Uterus (tissue), 4 donors: ENCODE measurements at places on chromosomes 6 and 20. TPM values are rescaled to one million over a fixed set of nuclear protein-coding genes. Genes with fewer than 3 reads are reported as not detected.

DNA sequence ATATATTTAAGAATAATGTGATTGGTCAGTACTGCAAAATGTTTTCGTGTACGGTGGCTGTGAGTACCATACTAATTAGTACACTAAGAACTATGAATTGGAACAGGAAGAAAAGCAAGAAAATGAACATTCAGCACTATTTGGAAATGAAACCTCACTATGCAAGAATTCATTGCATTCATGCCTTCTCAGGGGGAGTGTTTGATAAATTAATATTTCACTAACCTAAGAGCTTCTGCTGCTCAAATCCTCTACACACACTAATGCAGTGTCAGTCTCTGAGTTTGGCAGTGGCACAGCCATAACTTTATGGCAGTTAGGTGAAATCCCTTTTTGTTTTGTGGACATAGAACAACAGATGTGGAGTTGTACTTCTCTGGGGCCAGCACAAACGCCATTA is 60.1 kb downstream of the SLC16A10 start:
- no peaks in the 10 kb centered on the region for H3K4me1 ChIP-seq
- H3K36me3 ChIP-seq = no peaks in the 10 kb centered on the region
- no peak for DNase-seq
- no peak overlapping the region for H3K4me3 ChIP-seq
- no peaks in the 10 kb centered on the region for H3K27me3 ChIP-seq

GRCh38 chr20:4025125-4025524 is 9.8 kb upstream of the RNF24 start:
- no peak overlapping the region for H3K4me3 ChIP-seq
- no peaks in the 10 kb centered on the region for H3K4me1 ChIP-seq
- no peak for DNase-seq
- H3K27ac ChIP-seq = no peak overlapping the region
- H3K27me3 ChIP-seq = no peaks in the 10 kb centered on the region

- H3K4me3 ChIP-seq = no peak overlapping the region
- peak overlapping the region; percentile 37 for H3K27ac ChIP-seq
- peak; percentile 60 for DNase-seq
These were observed 45.2 kb downstream of the KIF16B start for GRCh38 chr20:16528078-16528477.

GRCh38 chr6:57195457-57195856 is 23.3 kb downstream of the BAG2 start:
- no peaks in the 10 kb centered on the region for H3K27me3 ChIP-seq
- no peak for DNase-seq
- peak overlapping the region; percentile 59 for H3K27ac ChIP-seq
- H3K4me3 ChIP-seq = no peak overlapping the region
- no peaks in the 10 kb centered on the region for H3K4me1 ChIP-seq

DNA sequence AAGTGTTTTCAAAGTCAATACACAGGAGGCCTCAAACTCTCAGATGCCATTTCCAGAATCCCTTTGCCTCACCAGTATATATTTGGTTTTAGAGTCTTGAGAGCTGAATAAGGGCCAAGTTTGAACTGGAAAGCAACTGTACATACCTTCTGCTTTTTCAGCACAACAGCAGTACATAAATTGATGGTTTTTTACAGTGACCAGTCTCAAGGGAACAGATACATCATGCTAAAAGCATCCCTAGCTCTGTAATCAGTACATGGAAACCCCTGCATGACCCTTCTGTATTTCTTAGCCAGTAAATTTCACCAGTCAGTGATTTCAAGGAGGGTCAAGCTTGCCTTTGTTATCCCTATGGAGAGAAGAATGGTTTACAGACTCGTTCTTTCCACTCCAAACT is 40.6 kb upstream of the ECHDC1 start:
- H3K27ac ChIP-seq = no peak overlapping the region
- DNase-seq = no peak
- no peaks in the 10 kb centered on the region for H3K27me3 ChIP-seq
- H3K36me3 ChIP-seq = no peaks in the 10 kb centered on the region
- no peaks in the 10 kb centered on the region for H3K4me1 ChIP-seq

GRCh38 chr6:79650950-79651349 is 19.8 kb downstream of the SH3BGRL2 start:
- H3K27me3 ChIP-seq = no peaks in the 10 kb centered on the region
- H3K4me3 ChIP-seq = no peak overlapping the region
- no peak overlapping the region for H3K27ac ChIP-seq
- no peaks in the 10 kb centered on the region for H3K36me3 ChIP-seq

DNA sequence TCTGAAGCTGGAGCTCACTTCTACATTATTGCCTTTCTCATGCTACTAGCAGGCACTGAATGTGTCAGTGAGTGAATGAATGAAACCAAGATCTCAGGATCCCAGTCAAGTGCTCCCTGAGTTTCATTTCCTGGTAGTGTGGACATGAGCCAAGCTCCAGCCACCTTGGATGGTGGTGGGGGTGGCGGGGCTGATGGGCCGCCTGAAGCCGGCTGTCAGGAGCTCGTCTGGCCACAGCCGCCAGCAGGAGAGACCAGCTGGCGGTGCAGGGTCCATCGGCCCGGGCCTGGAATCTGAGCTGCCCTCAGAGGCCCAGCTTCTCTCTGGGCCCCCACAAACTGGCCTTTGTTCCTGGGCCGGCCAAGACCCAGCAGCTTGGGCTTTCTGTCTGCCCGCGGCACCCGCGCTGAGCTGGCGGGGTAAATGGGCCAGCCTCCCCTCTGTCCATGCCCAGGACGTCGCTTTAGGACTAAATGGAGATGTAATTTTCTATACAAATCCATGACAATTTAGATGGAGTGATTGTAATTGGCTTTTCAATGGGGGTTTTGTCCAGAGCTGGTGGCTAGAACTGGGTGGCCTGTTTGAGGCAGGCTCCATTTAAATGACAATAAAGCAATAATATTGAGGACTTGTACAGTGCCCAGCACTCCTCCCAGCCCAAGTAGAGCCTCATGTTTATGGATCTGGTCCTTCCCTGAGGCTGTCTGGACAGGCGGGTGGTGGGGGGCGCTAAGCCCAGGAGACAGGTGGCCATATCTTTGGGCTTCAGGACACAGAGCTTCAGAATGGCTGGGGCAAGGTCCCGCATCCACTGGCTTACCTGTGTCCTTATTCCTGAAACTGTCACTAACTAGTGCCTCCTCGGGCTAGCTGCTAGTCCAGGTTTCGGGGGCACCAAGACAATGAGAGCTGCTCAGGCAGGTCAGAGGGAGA is 43.5 kb downstream of the NOL4L start:
- DNase-seq = no peak
- no peaks in the 10 kb centered on the region for H3K27me3 ChIP-seq
- H3K27ac ChIP-seq = no peak overlapping the region
- no peaks in the 10 kb centered on the region for H3K36me3 ChIP-seq

DNA sequence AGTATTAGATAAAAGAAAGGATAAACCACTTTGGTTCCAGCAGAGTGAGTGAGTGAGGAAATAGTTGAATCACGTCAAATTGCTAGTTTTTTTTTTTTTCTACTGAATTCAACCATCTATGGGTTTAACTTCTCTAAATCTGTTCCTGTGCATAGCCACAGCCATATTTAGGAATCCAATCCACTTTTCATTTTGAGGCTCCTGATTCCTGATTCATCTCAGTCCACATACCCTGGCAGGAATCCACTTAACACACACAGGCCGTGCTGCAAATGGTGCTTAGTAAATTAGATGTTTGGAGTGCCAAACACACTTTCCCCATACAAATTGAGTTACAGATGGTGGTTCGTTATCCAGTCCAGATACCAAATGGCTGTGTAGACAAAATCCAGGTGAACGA is 220.3 kb downstream of the ALDH8A1 start:
- DNase-seq = no peak
- H3K4me1 ChIP-seq = no peaks in the 10 kb centered on the region
- no peak overlapping the region for H3K4me3 ChIP-seq
- H3K27ac ChIP-seq = no peak overlapping the region
- H3K36me3 ChIP-seq = no peaks in the 10 kb centered on the region

DNA sequence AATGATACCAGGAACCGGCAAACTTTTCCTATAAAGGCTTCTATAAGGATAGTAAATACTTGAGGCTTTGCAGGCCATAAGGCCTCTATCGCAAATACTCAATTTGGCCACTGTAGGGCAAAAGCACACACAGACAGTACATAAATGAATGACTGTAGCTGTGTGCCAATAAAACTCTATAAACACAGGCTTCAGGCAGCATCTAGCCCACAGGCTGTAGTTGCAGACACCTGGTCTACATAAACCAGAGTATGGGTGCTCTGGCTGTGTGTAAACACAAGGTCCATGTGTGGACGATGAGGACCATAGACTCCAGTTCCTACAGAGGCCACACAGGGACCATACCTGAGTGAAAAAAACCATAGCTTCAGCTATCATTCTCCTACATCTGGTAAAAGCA is 52.2 kb downstream of the ZMYND8 start:
- no peak overlapping the region for H3K4me3 ChIP-seq
- no peak for DNase-seq
- H3K27ac ChIP-seq = peak overlapping the region; percentile 18
- H3K27me3 ChIP-seq = no peaks in the 10 kb centered on the region
- H3K36me3 ChIP-seq = no peaks in the 10 kb centered on the region

Gene ADAM33
- 171 TPM for total RNA-seq
